ENCODE measurements at places on chromosomes 4 and X.

GRCh38 chr4:72786401-72786990 lies 217.5 kb upstream of the ADAMTS3 start:
- DNase-seq: no peak

DNA sequence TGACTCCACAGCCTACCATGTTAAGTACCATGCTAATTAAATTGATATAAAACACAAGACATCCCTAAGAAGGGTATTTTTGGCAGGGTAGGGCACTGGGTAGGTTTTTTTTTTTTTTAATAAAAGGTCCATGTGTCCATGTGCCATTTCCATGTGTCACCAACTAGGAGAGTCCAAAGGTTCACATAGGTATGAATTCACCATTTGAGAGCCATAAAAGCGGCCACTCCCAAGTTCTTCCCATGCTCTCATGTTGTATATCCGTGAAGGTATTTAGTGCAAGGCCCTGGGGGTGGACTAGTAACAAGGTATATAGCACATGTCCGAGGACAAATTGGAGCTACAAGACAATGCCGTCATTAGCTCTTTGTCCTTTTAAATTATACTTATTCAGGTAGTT lies 107.3 kb downstream of the PDE5A start:
- DNase-seq: no peak

GRCh38 chr4:140095694-140096482 lies 58.1 kb downstream of the MAML3 start:
- peak; percentile 17 for DNase-seq

DNA sequence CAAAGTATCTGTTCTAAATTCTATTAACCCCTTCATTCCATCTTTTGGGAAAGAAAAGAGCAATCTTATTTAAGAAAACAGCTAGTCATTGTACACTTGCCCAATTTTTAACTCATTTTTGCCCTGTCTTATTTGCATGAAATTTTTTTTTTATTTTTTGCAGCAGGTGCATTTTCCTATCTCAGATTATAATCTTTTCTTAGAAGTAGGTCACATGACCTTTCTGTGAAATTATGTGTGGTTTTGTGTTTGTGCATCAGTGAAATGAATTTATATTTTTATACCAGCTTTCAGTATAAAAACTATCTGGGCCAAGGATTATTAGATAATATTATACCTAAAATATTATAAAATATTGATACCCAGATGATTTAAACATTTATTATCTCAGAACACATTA lies 145.6 kb downstream of the INPP4B start:
- DNase-seq: no peak

DNA sequence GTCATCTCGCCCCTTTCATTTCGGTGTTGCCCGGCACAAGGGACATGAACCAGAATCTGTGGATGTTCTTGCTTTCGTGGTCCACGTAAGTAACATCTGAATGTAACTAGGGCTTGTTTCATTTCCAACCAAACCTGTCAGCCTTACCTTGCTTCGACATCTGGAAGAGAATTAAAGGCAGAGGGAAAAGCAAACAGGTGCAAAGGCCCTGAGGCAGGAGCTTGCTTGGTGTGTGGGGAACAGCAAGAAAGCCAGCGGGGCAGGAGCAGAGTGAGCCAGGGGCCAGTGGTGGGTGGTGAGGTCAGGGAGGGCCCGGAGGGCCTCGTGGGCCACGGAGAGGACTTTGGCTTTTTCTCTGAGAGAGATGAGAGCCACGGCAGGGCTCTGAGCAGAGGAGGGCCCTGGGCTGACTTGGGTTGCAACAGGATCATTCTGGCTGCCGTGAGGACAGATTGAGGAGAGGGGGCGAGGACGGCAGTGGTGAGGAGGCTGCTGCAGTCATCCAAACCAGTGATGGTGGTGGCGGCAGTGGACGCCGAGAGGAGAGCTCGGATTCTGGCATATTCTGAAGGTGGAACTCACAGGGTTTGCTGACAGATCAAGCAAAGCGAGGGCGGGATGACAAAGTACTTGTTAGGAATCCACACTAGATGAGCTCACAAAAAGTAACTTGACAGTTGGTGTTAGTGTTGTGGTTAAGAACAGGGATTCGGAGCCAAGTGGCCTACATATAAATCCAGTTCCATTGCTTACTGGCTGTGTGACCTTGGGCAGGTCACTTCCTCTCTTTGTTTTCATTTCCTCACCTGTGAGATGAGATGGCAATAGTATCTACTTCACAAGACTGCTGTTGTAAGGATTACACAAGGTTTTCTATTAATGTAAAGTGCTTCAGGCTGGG lies 6.8 kb upstream of the WDR13 start:
- DNase-seq: no peak

DNA sequence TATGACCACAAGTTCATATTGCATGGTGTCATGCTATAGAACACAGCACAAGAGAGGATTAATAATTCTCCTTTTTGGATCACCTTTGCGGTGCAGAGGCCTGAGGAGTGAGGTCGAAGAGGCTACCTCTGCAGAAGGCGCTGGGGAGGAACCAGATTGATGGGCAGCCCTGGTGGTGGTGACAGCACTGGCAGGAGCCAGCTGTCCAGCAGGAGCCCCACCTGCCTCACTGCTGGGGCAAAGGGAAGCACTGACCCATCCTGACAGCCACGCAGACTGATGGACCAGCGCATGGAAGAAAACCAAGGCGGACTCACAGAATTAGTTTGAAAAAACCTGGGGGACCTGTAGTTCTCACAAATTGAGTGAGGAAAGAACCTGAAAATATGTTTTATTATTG lies 50.9 kb downstream of the COX18 start:
- no peak for DNase-seq

GRCh38 chr4:57154191-57154590 lies 44.0 kb upstream of the IGFBP7 start:
- peak; percentile 72 for DNase-seq

DNA sequence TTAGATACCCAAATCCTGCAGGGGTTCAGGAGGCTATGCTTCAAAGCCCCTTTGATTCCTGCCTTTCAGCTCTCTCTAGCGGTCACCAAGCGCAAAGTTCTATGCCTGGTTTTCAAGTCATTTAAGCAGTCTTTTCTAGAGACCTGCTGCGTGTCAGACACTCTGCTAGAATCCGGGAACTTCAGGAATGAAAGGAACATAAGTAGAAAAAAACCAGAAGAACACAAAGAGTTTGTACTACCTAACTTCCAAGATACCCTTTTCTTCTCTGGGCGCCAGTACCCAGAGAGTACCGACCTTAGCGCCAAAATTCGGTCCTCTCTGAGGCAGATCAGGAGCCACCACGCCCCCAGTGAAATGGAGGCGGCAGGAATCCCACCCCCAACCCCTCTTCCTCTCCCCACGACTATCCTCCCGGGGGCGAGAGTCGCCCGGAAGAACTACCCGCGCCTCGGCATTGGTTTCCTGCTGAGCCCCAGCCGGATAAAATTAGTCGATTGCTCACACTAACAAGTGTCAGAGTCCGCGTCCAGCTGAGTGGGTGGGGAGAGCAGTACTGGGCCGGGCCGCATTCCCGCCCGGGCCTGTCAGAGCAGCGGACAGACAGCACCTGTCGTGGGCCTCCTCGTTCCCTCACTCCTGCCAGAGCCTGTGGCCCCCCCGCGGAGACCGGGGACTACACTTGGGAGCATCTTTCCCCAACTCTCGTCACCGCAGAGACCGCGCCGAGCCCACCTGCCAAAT lies 78.8 kb downstream of the RLIM start:
- peak; percentile 80 for DNase-seq

GRCh38 chrX:148878371-148878770 lies 378.0 kb downstream of the AFF2 start:
- DNase-seq: no peak

GRCh38 chrX:154737136-154737535 lies 13.7 kb downstream of the GAB3 start:
- no peak for DNase-seq

DNA sequence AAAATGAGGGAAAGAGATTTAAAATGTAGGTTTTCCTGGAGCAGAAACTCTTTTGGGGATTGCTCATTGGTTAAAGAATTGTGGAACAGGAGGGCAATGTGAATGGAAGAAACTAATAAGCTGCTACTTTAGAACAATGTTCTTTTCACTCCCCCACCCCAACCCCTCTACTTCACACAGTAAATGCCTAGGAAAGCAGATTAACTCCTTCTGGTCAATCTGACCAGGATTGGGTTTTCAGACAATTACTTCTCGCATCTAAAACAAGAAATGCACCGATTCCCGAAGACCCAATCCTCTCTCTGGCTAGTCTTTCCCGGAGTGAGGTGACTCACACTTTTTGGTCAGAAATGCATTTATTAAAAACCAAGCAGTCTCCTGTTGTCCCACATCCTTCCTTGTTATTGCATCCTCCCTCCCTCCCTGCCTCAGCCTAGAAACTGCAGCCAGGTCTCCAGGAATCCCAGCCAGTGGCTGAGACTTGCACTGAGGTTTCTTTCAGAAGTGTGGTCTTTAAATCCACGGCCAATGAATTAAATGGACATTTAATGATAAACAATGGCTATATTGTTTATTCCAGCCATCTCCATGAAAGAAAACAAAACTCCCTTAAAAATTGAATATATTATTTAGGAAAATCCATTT lies 21.4 kb downstream of the MFAP3L start:
- DNase-seq: no peak

- DNase-seq: no peak
These were observed 136.2 kb downstream of the CDS1 start for GRCh38 chr4:84719115-84719514.

- DNase-seq: no peak
These were observed 98.0 kb downstream of the RELL1 start for GRCh38 chr4:37588150-37588549.

- no peak for DNase-seq
These were observed 33.8 kb upstream of the TRIM2 start for GRCh38 chr4:153170407-153170806.

GRCh38 chr4:124839786-124840390 lies 127.4 kb upstream of the ANKRD50 start:
- no peak for DNase-seq

GRCh38 chr4:108683479-108683878 lies 33.1 kb downstream of the OSTC start:
- no peak for DNase-seq

DNA sequence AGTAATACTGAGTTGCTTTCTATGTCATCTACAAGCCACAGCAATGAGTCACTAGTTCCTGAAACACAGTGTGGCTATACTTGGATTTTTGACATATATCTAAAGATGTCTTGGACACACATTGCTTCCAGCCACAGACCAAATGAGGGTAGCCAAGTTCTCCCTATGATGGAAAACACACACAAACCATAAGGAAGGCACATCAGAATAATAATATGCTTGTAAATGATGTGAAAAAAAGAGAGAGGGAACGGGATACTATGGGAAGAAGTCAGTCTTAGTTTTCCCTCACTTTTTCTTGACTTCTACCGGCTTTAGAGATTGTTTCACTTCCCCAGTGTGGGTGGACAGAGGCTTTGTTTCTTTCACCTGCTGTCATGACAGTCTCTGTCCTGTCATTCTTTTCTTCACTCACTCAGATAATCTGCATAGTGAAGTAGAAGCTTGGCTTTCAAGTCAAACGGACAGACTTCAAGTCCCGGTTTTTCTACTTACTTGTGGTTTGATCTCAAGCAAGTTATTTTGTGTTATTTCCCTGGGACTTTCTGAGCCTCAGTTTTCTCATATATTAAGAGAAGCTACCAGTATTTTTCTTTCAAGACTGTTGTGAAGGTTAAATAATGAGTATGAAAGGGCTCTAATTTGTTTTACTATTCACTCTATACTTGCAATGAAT lies 34.7 kb downstream of the P2RY10 start:
- DNase-seq: no peak

- no peak for DNase-seq
These were observed 31.6 kb downstream of the ATP8A1 start for GRCh38 chr4:42625329-42625728.

- no peak for DNase-seq
These were observed 13.4 kb upstream of the P2RY10 start for GRCh38 chrX:78931814-78932213.

- DNase-seq: peak; percentile 5
These were observed 419.1 kb upstream of the LCORL start for GRCh38 chr4:18440527-18441202.

GRCh38 chrX:123171781-123172180 lies 12.3 kb upstream of the GRIA3 start:
- DNase-seq: no peak

- DNase-seq: no peak
These were observed 246.0 kb upstream of the HHIP start for GRCh38 chr4:144399927-144400326.

DNA sequence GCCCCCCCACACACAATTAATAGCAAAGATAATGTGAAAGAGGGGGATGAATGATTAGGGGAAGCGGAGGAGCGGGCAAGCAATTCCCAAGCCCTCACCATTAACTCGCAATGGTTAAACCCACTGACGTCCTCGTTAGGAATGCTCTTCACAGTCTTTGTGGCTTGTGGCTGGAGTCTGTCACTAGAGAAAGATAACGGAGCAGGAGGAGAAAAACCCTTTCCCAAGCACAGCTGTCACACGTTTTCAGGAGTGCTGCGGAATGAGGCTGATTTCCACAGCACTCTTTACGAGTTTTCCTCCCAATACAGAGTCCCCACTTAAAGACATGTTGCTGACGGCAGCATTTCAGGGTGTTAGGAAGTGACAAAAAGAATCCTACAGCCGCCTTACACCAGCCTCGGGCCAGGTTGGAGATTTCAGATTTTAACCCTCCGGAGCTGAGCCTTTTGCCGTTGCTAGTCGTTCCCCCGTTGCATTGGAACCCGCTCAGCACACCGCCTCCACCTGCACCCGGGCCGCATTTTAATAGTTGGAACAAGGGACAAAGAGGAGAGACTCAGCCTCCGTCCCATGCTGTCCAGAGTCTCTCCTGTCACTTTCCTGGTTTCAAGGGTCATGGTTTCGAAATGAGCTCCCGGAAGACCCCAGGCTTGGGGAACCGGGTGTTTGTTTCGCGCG lies 92.2 kb downstream of the GEMIN8 start:
- peak; percentile 66 for DNase-seq

GRCh38 chr4:183011213-183011907 lies 87.7 kb upstream of the WWC2 start:
- DNase-seq: no peak

DNA sequence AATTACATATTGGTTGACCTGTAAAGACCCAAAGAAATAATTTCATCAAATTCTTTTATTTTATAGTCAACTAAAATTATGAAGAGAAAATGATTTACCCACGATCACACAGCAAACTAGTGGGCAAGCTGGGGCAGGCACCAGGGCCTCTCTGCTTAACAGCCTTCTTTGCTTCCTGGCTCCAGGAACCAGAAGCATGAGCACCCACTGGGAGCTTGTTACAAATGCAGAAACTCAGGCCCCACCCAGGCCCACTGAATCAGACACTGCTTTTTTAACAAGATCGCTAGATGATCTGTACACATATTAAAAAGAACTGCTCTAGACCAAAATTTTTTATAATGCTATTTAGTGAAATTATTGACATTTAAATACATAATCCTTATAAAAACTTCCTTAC lies 95.0 kb downstream of the GEMIN8 start:
- no peak for DNase-seq

GRCh38 chrX:109347632-109348031 lies 134.3 kb downstream of the GUCY2F start:
- DNase-seq: peak; percentile 76

GRCh38 chr4:95606739-95607138 lies 58.0 kb upstream of the UNC5C start:
- DNase-seq: no peak

- no peak for DNase-seq
These were observed 13.5 kb downstream of the SNCA start for GRCh38 chr4:89823416-89823815.
